ENCODE measurements at places on chromosomes 7 and 10.

DNA sequence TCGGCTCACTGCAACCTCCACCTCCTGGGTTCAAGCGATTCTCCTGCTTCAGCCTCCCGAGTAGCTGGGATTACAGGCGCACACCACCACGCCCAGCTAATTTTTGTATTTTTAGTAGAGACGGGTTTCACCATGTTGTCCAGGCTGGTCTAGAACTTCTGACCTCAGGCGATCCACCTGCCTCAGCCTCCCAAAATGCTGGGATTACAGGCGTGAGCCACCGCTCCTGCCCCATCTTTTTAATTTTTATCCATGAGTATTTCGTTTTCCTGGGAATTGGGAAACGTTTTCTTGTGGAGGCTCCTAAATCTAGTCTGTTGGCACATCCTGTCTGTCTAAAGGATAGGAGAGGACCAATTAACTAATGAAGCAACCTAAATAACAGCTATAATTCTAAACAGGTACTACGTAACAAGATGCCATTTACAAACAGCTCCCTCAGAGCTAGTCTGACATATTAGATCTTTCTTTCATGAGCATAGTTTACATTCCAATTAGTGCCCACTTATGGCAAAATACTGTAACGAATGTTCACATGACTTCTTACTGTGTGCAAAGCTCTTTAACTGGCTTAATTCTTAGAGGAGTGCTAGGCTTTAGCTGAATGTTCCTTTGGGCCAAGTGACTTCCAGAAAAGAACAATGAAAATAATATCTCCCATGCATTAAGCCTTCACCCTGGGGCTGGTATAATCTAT lies 151.0 kb upstream of the YAE1 start:
- DNase-seq, result no peak

GRCh38 chr7:151876899-151877777 lies at the start of gene PRKAG2:
TSS of gene PRKAG2 (minus strand) at chr7:151877115. CDS start at chr7:151876620, 495 bp downstream.
- peak; percentile 49 for DNase-seq

DNA sequence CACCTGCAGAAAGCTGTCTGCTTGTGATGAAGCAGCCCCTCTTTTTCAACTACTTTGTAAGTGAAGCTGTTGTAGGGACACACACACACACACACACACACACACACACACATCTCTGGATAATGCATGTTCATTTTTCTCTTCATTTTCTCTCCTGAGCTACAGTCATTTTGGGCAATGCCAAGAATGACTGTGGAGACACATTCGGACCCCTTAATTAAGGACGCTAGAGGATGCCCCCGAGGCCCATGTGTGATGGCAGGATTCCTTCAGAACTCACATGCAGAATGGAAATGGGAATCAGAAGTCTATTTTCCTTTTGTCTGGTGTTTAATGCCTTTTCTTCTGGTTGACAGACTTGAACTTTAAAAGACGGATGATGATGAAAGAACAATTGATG lies 56.6 kb downstream of the CLRN3 start:
- no peak for DNase-seq

DNA sequence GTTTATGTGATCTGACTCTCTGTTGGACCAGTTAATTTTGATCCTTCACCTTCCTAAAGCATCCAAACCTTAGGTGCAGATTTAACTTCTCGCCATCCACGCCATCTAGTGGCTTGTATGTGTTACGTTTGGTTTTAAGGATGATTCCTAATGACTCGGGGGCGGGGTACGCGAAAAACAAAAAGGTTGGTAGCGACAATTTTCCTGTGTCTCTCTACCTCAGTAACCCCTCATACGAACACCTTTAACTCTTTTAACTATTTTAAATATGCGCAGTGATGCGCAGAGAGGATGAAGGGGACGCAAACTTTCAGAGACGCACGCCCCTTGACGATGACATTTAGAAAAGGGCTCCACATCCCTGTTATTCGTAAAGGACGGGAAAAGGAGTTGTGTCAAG lies 714 bp upstream of the KCND2 start:
- DNase-seq, result no peak

- DNase-seq, result no peak
These were observed 36.0 kb upstream of the ABCB4 start for GRCh38 chr7:87511510-87511909.

DNA sequence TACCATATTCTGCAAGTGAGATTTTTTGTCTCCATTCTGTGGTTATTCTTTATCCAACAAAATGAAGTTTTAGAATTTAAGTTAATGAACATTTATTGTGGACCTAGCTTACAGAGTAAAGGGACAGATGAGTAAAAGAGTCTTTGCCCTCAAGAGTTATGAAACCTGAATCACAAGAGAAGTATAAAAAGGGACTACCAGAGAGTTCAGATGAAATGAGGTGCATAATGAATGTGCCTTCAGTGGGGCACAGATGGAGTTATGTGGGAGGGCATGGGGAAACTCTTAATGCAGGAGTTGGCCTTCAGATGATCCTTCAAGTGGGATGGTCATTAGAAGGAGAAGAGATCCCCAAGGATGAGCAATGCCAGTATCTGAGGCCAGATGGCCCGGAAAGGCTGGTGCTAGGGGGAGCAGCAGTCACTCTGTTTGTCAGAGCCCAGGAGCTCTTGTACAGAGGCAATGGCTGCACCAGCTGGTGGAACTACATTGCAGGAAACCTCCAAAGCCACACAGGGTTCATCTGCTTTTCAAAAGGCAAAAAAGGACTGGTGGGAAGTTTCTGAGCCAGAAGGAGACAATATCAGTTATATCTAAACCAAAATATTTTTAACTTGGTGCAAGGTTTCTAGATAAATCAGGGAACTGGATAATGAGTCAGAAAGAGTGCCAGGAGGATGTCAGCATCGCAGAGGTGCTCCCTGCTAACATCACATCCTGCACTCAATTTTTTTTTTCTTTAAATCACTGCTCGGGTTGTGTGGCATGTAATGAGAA lies 162.0 kb downstream of the KLF6 start:
- DNase-seq, result no peak

- DNase-seq, result no peak
These were observed 28.0 kb downstream of the SIRT1 start for GRCh38 chr10:67912331-67912946.

- no peak for DNase-seq
These were observed 51.9 kb upstream of the COMTD1 start for GRCh38 chr10:75287697-75288096.

DNA sequence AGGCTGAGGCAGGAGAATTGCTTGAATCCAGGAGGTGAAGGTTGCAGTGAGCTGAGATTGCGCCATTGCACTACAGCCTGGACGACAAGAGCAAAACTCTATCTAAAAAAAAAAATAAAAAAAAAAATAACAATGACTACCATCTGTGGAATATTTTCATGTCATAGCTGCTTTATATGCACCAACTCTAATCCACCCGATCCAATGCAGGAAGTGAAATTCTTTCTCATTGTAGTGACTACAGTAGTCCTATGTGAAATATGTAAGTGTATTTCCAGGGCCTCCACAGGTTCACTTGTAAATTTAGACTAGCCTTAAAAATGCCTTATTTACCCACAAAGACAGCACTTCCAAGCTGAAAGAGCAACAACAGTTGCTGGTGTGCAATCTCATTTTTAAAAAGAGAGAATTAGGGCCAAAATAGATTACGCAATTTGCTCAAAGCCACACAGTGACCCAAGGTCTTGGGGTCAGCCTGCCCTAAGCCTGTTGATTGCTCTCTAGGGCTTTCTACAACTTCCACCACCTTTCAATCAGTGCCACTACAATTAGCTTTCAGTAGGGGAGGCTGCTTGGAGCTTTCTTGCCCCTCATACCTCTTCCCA lies 25.8 kb upstream of the EGFR start:
- no peak for DNase-seq

Data from NCI-H2107 (cell line).